ENCODE measurements at places on chromosomes 4 and X.
A peak's percentile ranks its signal among the peaks of the same experiment; 100 is the strongest.

DNA sequence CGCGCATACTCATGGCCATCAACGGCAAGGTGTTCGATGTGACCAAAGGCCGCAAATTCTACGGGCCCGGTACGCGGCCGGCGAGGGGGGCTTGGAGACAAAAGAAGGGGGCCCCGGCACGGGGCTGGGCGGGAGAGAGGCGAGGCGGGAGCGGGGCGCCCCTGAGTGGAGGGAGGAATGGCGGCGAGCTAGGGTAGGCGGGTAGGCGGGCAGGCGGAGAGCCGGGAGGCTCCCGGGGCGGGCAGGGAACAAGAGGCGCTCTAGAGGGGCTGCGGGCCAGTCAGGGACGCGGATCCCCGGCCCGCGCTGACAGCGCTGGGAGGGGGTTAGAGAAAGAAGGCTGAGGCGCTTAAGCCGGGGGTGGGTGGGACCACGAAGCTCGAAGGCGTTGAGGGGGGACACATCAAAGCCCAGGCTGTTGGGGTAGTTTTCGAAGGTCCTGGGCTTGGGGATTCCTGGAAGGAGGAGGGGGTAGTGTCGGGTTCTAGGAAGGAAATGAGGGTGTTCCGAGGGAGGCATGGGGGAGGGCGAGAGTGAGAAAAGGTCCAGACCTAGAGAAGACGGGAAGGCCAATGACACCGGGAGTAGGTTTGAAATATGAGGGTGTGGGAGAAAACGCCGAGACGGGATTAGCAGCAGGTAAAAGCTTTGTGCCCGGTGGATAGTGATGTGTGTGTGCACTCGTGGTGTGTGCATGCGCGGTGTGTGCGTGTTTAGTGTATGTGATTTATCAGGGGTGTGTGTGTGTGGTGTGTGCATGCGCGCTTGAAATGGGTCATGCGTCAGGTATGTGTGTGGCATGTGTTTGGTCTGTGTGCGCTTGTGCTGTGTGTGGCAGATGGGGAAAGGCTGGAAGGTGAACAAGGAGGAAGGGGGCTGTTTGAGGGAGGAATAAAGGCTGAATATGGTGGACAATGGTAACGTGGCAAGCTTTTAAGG is 807 bp downstream of the PGRMC1 start:
- peak overlapping the region; percentile 88 for H3K27ac ChIP-seq
- DNase-seq, result peak; percentile 68
- H3K27me3 ChIP-seq, result no peaks in the 10 kb centered on the region
- peak overlapping the region; percentile 71 for H3K4me3 ChIP-seq

DNA sequence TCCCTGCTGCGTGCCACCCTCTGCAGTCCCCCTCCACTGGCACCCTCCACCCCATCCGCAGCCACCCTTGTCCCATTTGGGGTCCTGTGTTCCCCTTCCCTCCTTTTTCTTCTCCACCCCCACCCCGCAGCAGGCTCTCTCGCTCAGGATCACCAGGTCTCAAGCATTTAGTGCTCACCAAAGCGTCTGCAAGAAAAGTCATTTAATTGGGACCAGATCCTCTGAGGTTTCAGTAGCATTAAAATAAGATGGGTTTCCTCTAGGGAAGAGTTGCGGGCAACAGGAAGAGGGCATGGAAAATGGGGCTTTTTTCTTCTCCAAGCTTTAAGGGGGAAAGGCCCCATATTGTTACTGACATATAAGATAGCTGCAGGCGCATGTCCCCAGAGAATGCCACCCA is 4.9 kb upstream of the HAUS7 start:
- no peaks in the 10 kb centered on the region for H3K27me3 ChIP-seq
- no peaks in the 10 kb centered on the region for H3K36me3 ChIP-seq
- peak overlapping the region; percentile 80 for H3K27ac ChIP-seq
- H3K4me3 ChIP-seq, result peak overlapping the region; percentile 38
- peaks cover 33% of the 10 kb centered on the region for H3K4me1 ChIP-seq

GRCh38 chr4:57426779-57427395 is 316.7 kb upstream of the IGFBP7 start:
- no peak for DNase-seq
- no peaks in the 10 kb centered on the region for H3K4me1 ChIP-seq
- no peaks in the 10 kb centered on the region for H3K27me3 ChIP-seq
- no peak overlapping the region for H3K4me3 ChIP-seq

GRCh38 chr4:149791851-149792250 is 23.8 kb downstream of the IQCM start:
- H3K27me3 ChIP-seq, result no peaks in the 10 kb centered on the region
- no peak for DNase-seq
- no peak overlapping the region for H3K27ac ChIP-seq
- no peak overlapping the region for H3K4me3 ChIP-seq
- H3K4me1 ChIP-seq, result no peaks in the 10 kb centered on the region

DNA sequence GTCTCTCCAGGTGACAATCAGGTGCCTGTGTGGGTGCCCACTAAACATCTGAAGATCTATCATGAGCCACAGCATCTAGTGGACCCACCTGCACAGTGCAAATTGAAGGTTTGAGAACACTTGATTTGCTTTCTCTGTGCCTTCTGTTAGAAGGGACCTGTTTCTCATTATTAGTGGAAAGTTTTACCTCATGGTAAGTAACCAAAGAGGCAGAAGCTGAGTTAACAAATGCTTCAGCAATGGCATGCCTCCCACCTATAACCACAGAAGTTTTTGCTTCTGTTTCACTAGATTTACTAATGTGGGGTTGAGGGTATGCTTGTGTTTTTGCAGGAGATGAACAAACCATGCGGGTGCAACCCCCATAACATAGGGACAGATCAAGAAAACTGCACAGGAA is 297.4 kb upstream of the DKK2 start:
- H3K4me1 ChIP-seq, result no peaks in the 10 kb centered on the region
- no peak for DNase-seq
- H3K4me3 ChIP-seq, result no peak overlapping the region
- no peak overlapping the region for H3K27ac ChIP-seq
- no peaks in the 10 kb centered on the region for H3K27me3 ChIP-seq
- no peaks in the 10 kb centered on the region for H3K36me3 ChIP-seq

DNA sequence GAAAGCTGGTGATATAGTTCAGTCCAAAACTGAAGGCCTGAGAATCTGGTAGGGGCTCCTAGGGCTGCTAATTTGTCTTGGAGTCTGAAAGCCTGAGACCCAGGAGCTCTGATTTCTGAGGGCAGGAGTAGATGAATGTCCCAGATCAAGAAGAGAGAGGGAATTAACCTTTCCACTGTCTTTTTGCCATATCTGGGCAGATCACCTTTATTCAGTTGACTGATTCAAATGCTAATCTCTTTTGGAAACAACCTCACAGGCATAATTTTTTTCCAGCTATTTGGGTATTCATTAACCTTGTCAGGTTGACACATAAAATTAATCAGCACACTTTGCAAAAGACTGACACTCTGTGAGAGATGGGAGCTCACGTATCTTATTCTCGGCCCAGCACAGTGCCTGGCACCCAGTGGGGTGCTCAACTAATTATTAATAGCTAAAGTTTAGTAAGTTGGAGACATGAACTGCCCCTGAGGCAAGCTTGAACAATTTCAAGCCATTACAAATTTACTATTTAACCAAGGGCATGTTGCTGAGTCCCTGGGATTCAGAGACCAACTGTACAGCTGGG is 114.3 kb downstream of the CPEB2 start:
- DNase-seq, result no peak
- no peak overlapping the region for H3K27ac ChIP-seq
- no peak overlapping the region for H3K4me3 ChIP-seq
- no peaks in the 10 kb centered on the region for H3K4me1 ChIP-seq
- no peaks in the 10 kb centered on the region for H3K36me3 ChIP-seq

GRCh38 chrX:101409043-101409442 is 1.0 kb downstream of the HNRNPH2 start:
- peaks cover 3% of the 10 kb centered on the region for H3K4me1 ChIP-seq
- no peaks in the 10 kb centered on the region for H3K27me3 ChIP-seq
- peak overlapping the region; percentile 93 for H3K27ac ChIP-seq
- peak overlapping the region; percentile 68 for H3K4me3 ChIP-seq

DNA sequence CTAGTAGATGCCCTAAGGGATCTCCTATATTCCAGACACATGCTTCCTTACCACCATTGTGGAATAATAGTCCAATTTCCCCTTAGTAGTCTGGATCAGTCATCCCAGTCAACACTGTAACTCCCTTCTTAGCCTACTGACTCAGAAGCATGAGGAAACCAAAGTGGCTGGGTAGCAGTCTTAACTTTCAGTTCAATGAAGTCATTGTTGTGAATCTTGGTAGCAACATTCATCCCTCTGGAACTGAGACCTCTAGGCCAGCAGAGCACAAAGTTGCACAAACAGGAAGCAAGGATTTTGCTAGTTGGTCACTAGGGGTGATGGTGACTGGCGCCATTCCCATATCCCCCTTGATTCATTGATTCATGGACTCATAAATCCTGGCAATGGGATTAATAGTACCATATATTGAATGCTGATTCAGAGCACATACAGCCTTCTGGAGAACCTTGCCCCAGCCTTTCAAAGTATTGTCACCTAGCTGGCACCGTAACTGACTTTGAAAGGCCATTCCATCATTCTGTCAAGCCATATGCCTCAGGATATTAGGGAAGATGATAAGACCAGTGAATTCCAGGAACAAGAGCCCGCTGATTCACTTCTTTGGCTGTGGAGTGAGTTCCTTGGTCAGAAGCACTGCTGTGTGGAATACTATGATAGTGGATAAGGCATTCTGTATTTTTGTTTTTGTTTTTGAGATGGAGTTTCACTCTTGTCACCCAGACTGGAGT is 19.7 kb upstream of the GPAT3 start:
- no peaks in the 10 kb centered on the region for H3K27me3 ChIP-seq
- H3K36me3 ChIP-seq, result no peaks in the 10 kb centered on the region
- no peak for DNase-seq

GRCh38 chr4:145886871-145887240 is 51.8 kb downstream of the ZNF827 start:
- H3K4me3 ChIP-seq, result no peak overlapping the region
- H3K27me3 ChIP-seq, result no peaks in the 10 kb centered on the region
- DNase-seq, result no peak
- peaks cover 21% of the 10 kb centered on the region for H3K4me1 ChIP-seq

DNA sequence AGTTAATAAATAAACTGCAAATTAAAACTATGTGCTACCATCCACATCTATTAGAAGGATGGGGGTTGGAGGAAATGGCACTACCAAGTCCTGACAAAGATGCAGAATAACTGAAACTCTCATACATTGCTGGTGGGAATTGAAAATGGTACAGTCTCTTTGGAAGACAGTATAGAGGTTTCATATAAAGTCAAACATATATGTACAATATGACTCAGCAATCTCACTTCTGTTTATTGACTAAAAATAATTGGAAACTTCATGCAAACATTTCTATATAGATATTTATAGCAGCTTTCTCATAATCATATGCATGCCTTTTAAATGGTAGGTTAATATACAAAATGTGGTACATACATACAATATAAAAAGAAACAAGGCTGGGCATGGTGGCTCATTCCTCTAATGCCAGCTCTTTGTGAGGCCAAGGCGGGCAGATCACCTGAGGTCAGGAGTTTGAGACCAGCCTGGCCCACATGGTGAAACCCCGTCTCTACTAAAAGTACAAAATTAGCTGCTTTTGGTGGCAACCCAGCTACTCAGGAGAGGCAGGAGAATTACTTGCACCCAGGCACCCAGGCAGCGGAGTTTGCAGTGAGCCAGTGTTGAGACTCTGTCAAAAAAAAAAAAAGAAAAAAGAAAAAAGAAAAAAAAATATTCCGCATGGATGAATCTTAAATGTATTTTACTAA is 225.0 kb upstream of the CXXC4 start:
- no peaks in the 10 kb centered on the region for H3K36me3 ChIP-seq
- no peaks in the 10 kb centered on the region for H3K4me1 ChIP-seq
- no peaks in the 10 kb centered on the region for H3K27me3 ChIP-seq
- no peak overlapping the region for H3K4me3 ChIP-seq
- DNase-seq, result no peak

- no peaks in the 10 kb centered on the region for H3K27me3 ChIP-seq
- H3K27ac ChIP-seq, result no peak overlapping the region
- no peak for DNase-seq
- H3K4me1 ChIP-seq, result no peaks in the 10 kb centered on the region
Measured at GRCh38 chr4:91127831-91128230, 1000.6 kb downstream of the CCSER1 start.

DNA sequence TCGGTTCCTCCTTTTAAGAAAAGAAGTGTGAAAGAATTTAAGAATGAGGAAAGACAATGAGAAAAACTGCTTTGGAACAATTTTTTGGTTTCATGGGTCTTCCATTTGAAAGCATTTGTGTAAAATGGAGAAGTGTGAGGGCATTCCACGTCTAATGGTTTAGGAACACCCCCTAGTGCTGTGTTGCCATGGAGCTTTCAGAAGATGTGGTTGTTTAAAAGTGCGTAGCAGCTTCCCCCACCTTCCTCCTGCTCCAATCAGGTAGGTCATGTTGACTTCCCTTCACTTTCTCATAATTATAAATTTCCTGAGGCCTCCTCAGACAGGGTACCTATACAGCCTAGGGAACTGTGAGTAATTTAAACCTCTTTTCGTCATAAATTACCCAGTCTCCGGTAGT is 50.0 kb downstream of the UGT2B10 start:
- H3K36me3 ChIP-seq, result no peaks in the 10 kb centered on the region
- no peaks in the 10 kb centered on the region for H3K4me1 ChIP-seq
- no peak for DNase-seq
- H3K27ac ChIP-seq, result no peak overlapping the region

- H3K27me3 ChIP-seq, result no peaks in the 10 kb centered on the region
- no peak overlapping the region for H3K27ac ChIP-seq
- no peaks in the 10 kb centered on the region for H3K4me1 ChIP-seq
- no peaks in the 10 kb centered on the region for H3K36me3 ChIP-seq
Measured at GRCh38 chr4:78345237-78345636, 206.3 kb upstream of the ANXA3 start.

- no peak overlapping the region for H3K27ac ChIP-seq
- no peak for DNase-seq
- no peaks in the 10 kb centered on the region for H3K27me3 ChIP-seq
- H3K4me1 ChIP-seq, result no peaks in the 10 kb centered on the region
- no peak overlapping the region for H3K4me3 ChIP-seq
Measured at GRCh38 chr4:8128100-8128856, 30.3 kb downstream of the ABLIM2 start.

GRCh38 chrX:21932292-21933002 is 8.1 kb upstream of the SMS start:
- no peaks in the 10 kb centered on the region for H3K27me3 ChIP-seq
- no peak for DNase-seq
- H3K27ac ChIP-seq, result peak overlapping the region; percentile 79
- no peaks in the 10 kb centered on the region for H3K4me1 ChIP-seq

- H3K4me3 ChIP-seq, result no peak overlapping the region
- H3K4me1 ChIP-seq, result no peaks in the 10 kb centered on the region
- no peak overlapping the region for H3K27ac ChIP-seq
Measured at GRCh38 chr4:121564840-121565375, 131.9 kb downstream of the ANXA5 start.

- no peaks in the 10 kb centered on the region for H3K36me3 ChIP-seq
- H3K4me1 ChIP-seq, result no peaks in the 10 kb centered on the region
- H3K27me3 ChIP-seq, result no peaks in the 10 kb centered on the region
- H3K4me3 ChIP-seq, result no peak overlapping the region
Measured at GRCh38 chrX:143648705-143649104, 12.8 kb upstream of the SLITRK4 start.

DNA sequence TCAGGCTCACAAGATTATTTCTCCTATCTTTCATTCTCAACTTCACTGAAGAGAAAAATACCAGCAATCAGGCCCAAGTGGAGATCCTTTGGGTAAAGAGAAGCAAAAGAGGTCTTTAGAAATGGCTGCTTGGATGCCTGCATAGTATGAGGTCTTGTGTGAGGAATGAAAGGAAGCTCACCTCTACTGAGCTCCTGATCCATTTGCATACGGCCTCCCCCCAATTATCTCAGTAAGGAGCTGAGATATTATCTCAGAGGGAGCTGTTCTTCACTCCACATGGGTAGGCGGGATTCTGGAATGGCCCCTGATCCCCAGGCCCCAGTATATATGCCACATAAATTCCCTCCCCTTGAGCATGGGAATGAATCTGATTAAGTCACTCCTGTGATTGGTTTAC is 75.8 kb downstream of the EVC2 start:
- DNase-seq, result no peak
- H3K4me1 ChIP-seq, result no peaks in the 10 kb centered on the region
- H3K27ac ChIP-seq, result no peak overlapping the region
- no peaks in the 10 kb centered on the region for H3K27me3 ChIP-seq

Measured in ascending aorta (tissue), 2 donors.